CD8-positive, alpha-beta memory T cell (primary cell): ENCODE measurements at places on chromosomes 12 and 14. TPM values are rescaled to one million over a fixed set of nuclear protein-coding genes. Genes with fewer than 3 reads are reported as not detected.

GRCh38 chr12:176321-177181, 37.4 kb downstream of the SLC6A12 start:
- DNase-seq: no peak

DNA sequence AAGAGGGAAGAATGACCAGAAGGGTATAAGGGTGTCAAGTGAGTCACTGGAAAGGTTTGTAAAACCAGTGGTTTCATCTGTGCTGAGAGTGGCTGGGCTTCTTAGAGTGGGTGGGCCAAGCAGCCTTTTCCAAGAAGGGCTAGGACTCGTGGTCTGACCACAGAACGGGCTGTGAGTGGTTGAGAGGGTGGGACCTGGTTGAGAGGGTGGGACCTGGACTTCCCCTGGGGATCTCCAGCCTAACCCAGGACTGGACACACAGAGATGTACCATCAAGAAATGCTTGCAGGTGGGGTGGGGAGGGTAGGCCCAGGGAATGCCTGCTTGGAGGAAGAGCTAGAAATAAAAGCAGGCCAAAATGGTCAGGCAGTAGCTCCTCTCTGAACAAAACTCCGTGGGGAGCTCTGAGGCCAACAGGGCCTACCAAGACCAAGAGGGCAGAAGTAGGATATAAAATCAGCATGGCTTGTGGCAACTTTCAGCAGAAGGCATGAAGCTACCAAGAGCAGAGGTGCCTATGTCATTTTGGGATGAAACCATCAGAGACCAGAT, 140.5 kb downstream of the FOXN3 start:
- no peak for DNase-seq

C14orf180 gene
- total RNA-seq: not detected

CCDC175 gene
- not detected for total RNA-seq

- DNase-seq: no peak
Measured at GRCh38 chr14:63308723-63309317, 9.9 kb downstream of the GPHB5 start.

DNA sequence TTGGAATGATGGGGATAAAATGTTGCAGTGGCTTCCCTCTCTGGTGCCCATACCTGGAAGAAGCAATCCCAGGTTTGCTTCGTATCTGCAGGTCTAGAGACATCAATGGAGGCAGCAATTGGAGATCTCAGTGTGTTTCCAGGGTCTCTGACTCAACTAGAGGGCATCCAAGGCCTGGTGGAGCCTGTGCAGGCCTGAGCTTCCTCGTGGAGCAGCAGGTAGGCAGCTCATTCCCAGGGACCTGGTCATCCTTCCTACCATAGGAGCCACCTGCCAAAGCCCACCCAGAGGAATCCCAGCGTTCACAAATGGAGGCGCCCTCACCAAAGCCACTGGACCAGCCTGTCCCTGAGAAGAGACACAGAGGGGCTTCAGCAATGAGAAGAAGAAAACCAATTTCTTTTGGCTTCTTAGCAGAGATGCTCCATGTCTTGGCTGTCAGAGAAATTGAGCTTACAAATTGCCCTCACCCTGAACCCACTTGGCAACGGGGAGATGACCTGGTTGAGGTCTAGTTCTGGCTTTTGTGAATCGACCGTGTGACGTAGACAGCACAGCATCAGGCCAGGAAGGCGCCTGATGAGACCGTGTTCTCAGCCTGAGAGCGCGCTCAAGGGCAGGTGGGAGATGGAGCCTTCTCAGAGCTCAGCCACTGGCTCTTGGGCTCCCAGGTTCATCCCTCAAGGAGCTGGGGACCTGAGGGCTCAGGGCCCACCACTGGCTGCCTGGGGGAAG, 283.6 kb downstream of the DPF3 start:
- DNase-seq: no peak

KRT72 gene
- total RNA-seq: not detected

DNA sequence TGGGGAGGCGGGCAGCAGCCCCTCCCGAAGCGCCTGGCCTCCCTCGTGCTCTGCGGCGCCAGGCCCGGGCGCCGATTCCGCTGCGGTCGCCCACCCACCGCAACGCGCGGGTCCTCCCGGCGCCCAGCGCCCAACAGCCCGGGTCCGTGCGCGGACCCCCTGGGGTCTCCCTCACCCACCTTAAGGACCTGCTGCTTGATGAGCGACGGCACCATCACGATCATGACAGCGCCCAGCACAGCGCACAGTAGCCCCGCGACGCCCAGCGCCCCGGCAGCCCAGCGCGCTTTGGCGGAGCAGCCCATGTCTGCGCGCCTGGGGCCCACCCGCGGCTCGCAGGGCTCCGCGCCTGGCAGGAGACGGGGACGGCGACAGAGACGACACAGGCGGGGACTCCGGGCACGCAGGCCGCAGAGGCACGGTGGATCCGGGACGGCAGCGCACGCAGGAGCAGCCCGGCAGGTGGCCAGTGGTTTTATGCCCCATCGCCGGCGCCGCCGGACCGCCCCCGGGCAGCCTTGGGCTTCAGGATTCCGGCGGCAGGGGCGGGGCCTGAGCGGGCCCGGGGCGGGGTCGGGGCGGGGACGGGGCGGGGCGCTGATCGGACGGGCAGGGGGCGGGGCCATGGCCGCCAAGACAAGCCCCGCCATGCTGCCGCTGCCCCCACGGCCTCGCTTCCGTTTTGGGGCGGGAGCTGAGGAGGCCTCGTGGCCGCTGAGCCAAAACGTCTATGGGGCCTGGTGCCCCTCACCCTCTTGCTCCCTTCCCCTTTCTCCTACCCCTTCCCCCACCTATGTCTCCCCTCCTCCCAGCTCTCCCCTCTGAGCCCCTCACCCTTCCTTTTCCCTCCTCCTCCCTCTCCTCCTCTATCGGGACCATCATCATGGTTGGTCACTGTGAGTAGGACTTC, at the start of gene SCARB1:
Gene SCARB1, minus strand, starts transcription at position 449 of the 910 bp plus-strand sequence. Its CDS starts 144 bp downstream, at position 305.
- DNase-seq: peak; percentile 74
